ENCODE measurements at places on chromosomes 13 and 19.

DNA sequence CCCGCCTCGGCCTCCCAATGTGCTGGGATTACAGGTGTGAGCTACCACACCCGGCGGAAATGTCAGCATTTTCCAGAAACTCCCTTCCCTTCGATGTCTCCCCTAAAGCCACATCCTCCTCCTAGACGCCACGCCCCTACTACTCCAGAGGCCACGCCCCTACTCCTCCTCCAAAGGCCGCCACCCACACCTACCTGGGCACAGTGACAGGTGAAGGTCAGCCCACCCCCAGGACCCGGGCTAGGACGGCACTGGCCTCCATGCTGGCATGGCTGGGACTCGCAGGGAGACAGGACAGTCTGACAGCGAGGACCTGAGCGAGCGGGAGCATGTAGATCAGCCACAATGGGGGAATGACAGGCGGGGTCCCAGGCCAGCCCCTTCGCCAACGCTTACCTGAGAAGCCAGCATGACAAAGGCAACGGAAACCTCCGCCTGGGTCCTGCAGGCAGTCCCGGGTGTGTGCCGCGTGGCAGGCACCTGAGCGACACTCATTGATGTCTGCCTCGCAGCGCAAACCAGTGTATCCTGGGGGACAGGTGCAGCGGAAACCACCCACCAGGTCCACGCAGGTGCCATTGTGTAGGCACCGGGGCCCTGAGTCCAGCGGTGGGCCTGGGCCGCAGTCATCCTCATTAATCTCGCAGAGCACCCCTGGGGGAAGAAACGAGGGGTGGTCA lies 22.0 kb downstream of the NOTCH3 start:
- no peak for DNase-seq

DNA sequence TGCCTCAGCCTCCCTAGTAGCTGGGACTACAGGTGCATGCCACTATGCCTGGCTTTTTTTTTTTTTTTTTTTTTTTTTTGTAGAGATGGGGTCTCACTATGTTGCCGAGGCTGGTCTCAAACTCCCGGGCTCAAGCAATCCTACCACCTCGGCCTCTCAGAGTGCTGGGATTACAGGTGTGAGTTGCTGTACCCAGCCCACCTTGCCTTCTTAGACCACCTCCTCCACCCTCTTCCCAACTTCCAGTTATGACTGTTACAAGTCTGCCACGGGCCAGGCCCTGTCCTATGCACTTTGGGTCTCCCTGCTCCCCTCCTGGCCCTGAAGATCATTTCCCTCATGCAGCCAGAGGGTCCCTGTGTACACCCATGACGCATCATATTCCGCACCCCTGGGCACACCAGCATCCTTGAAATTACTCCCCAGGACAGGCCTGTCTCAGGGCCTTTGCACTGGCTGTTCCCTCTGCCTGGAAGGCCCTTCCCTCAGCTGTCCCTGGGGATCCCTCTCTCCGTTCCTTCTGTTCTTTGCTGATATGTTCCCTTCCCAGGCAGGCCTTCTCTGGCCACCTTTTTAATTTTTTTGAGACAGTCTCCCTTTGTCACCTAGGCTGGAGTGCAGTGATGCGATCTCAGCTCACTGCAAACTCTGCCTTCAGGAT lies 3.0 kb downstream of the LGALS4 start:
- no peak for DNase-seq

DNA sequence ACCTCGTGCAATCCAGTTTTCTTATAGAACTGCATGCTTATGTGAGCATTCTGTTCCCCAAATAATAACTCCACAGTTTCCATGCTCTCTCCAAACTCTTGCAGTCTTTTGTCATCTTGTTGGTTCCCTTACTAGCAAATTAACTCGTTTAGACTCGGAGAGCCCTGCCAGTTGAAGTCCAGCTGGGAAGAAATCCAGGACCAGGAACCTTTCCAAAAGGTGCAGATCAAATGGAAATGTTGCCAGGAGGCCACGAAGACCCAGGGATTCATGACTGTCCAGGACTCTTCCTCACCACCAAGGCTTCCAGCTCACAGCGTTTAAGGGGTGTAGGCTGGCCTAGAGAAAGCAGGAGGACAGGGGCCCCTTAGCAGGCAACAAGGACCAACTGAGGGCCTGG lies 2.1 kb upstream of the TDRD12 start:
- no peak for DNase-seq

GRCh38 chr13:46402178-46402577 lies 15.1 kb upstream of the RUBCNL start:
- DNase-seq = no peak

GRCh38 chr19:19552798-19553197 lies 14.7 kb downstream of the CILP2 start:
- DNase-seq = no peak

GRCh38 chr19:10752237-10752912 lies 34.5 kb downstream of the DNM2 start:
- DNase-seq = no peak

All from stimulated activated CD8-positive, alpha-beta memory T cell treated with anti-CD3 and anti-CD28 coated beads, Interleukin-12 subunit alpha, Interleukin-12 subunit beta, amount 100 ng/mL, for 1 hour (primary cell).